ENCODE measurements at places on chromosomes 5 and 9.

DNA sequence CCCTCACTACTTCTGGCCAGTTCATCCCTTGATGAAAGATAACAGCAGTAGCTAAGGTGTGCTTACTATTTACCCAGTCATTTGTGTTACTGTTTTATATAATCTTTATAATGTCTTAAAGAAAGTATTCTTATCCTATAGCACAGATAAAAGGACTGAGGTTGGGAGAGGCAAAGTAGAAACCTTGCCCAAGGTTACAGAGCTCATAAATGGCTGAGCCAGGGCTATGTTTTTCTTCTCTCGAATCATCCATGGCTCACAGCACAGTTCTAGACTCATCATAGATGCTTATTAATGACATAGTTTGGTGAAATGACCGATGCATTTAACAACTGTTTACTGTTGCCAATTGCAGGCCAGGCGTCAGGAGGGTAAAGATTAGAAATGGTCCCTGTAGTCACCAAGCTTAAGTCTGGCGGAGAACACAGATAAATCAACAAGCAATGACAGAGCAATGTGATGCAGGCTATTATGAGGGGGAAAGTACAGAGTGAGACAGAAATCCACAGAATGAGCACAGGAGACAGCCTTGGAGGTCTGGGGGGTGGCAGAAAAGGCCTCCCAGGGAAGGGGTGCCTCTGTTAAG lies 65.6 kb upstream of the ZNF622 start:
- no peak for DNase-seq

DNA sequence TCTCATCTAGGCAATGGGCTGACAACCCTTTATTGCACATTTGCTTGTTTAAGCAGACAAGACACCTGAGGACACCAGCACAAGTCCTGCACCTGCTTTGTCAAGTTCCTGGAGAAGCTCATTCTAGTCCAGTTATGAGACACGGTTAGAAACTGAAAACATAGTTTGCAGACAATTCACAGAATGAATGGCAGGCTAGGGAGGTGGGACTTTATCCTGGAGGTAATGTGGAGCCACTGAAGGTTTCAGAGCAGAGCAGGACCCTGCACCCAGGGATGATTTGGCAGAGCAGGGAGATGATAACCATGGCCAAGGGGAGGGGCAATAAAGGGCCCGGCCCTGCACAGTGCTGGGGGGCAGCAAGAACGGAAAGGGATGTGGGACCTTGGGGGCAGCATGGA lies 50.7 kb upstream of the SLC25A51 start:
- no peak for DNase-seq

- DNase-seq: no peak
Observed at GRCh38 chr5:127425868-127426267, 91.6 kb upstream of the PRRC1 start.

GRCh38 chr9:130180516-130180915 lies 8.3 kb downstream of the NCS1 start:
- no peak for DNase-seq

- DNase-seq: no peak
Observed at GRCh38 chr5:154494036-154494435, 16.0 kb upstream of the HAND1 start.

GRCh38 chr5:137075163-137075970 lies 423.8 kb downstream of the SPOCK1 start:
- DNase-seq: peak; percentile 7

- no peak for DNase-seq
Observed at GRCh38 chr5:180636016-180636402, 13.4 kb downstream of the FLT4 start.

GRCh38 chr9:68999393-69000105 lies 14.4 kb downstream of the PRKACG start:
- peak; percentile 77 for DNase-seq

- peak; percentile 76 for DNase-seq
Observed at GRCh38 chr5:149221731-149222342, 49.8 kb upstream of the AFAP1L1 start.

GRCh38 chr9:117413346-117414219 lies 1.3 kb downstream of the ASTN2 start:
- no peak for DNase-seq

GRCh38 chr5:139579-140442 lies 47.8 kb downstream of the PLEKHG4B start:
- DNase-seq: no peak

- peak; percentile 87 for DNase-seq
Observed at GRCh38 chr9:21964925-21965385, 29.2 kb downstream of the CDKN2A start.

- DNase-seq: no peak
Observed at GRCh38 chr5:77696120-77696519, 57.6 kb upstream of the OTP start.
